ENCODE measurements at places on chromosomes 2 and 18.

DNA sequence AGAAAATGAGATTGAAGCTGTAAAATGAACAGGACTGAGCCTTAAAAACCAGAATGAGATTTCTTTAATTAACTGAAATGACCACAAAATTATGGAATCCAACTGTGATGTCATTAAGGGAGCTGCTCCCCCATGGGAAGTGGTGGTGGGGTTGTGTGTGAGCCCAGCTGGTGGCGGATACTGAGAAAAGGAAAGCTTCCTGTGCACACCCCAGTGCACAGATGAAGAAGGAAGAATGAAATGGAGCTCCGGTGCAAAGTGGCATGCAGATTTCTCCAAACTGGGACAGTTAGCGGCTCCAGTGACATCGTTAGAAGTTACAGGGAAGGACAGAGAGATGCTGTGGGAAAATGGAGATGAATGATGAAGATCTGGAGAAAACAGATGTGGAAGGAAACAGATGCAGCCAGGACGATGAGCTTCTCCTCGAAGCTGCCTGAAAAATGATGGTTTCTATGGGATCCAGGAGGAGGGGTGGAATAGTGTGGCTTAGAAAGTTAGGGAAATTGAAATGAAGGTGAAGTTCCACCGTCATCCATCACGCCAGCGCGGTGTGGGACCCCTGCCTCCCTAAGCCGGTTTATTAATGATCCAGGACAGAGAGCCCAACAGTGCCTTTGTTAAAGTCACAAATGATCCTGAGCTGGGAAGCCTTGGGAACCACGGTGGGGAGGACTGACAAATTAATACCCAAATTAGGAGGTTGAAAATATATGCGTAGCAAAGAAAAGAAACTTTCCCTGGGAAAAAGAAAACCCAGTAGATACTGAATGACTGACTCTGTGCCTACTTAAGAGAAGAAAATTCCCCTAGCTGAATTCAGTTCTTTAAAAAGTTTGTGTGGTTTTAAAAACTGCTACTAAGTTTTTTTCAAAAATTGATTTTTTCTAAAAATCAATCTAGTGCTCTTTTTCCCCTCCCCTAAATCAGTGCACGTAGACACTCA, 77.2 kb downstream of the TSN start:
- DNase-seq = no peak

DNA sequence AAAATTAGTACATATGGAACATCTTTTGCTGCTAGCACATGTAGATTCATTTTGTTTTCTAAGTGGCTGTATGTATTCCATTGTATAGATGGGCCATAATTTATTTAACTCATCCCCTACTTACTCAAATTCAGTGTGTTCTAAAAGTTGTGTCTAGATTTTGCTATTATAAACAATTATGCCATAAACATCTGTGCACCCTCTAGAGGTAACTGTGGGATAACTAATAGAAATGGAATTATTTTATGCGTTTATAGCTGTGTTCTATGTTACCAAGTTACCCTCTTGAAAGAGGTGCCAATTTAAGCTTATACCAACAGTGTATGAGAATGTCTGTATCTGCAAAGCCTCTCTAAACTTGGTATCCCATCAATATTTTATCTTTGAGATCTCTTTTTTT, 100.4 kb downstream of the MMADHC start:
- DNase-seq = no peak

- DNase-seq = no peak
These were observed 21.0 kb upstream of the SELENOI start for GRCh38 chr2:26324903-26325302.

GRCh38 chr2:47190188-47190881, 35.2 kb upstream of the STPG4 start:
- no peak for DNase-seq

Data from CD4-positive, alpha-beta T cell treated with Interleukin-17A for 4 hours (primary cell).